ENCODE measurements at places on chromosomes 2 and 18. TPM values are rescaled to one million over a fixed set of nuclear protein-coding genes. Genes with fewer than 3 reads are reported as not detected.

- DNase-seq = no peak
These were observed 66.1 kb upstream of the SMAD7 start for GRCh38 chr18:49016648-49017539.

GPR17 gene
- polyA plus RNA-seq = 4.8 TPM

GRCh38 chr2:176130957-176131847 lies 1.7 kb downstream of the HOXD8 start:
- DNase-seq = no peak

CYP20A1 gene
- polyA plus RNA-seq = 20.5 TPM

GRCh38 chr2:238060542-238061314 lies at the start of gene SCLY:
SCLY (plus strand) TSS chr2:238061001; CDS start chr2:238061055, 54 bp downstream.
- peak; percentile 90 for DNase-seq

EIF5B gene
- polyA plus RNA-seq = 69.3 TPM

ANKRD30BL gene
- 1.4 TPM for polyA plus RNA-seq

FZD7 gene
- 66.5 TPM for polyA plus RNA-seq

TLX2 gene
- polyA plus RNA-seq = 0.13 TPM

DNA sequence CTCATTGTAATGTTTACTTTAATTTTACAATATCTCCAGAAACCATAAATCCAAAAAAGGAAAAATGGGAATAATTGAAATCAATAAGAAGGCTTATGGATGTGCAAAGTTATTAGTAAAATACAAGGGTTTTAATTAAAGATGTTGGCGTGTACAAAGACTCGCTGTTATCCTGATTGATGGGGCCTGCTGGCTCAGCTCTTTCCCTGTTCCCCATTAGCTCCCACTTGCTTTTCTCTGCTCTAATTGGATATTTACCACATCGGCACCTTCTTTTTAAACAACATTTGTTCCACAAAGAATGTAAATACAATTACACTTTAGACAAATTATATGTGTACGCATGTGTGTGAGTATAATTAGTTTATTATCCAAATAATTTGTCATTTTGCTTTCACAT lies 796.6 kb downstream of the ERBB4 start:
- DNase-seq = no peak

DNA sequence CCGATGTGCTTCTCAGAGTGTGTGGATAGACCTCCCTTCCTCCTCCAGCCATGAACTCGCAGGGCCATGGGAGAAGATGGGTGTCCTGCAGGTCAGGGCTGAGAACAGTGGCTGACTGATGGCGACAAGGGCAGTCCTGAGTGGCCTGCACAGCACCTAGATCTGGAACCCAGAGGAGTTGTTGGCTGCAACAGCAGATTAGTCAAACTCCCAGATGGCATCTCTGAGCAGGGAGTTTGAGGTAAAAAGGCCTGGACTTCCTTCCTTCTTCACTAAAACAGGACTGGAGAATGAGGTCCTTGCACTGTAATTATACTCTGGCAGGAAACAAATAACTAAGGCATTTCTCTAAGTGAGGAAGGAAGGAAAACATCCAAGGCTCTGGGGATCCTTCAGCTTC lies 160.8 kb downstream of the MYCN start:
- no peak for DNase-seq

DNA sequence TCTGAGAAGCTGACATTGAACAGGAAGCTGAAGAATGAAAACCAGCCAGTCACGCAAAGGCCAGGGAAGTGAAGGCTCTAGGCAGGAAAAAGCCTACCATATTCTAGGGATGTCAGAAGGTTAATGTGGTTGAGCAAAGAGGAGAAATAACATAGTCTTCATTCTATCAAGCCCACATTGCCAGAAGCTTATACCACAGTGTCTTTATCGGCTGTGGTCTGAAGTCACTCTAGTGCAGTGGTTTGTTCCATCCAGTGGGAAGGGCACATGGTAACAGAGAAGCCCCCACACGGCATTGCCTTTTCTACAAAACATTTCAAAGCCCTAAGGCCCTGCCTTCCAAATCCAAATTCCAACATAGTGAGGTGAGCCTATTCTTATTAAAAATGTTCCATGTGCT lies 311.3 kb downstream of the TNS1 start:
- no peak for DNase-seq

DNA sequence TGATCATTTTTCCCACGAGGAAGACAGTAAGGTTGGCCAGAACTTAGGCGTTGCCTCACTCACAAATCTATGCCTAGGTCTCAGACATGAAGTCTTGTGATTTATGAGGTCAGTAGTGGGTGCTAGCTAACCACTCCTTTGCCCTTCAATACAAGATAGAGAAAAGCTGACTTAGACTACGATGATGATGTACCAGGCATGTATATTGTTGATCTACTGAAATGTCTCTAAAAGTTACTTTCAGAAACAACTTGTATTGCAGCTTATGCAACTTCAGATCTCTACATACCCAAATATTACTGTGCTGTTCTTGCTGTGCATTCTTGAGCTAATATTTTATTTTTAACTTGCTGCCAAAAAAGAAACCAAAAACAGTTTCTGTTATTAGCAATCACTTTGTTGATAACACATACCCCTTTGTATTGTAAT lies 30.6 kb downstream of the MAPRE2 start:
- no peak for DNase-seq

GRCh38 chr2:55134316-55134706 lies 84.1 kb upstream of the RTN4 start:
- no peak for DNase-seq

DNA sequence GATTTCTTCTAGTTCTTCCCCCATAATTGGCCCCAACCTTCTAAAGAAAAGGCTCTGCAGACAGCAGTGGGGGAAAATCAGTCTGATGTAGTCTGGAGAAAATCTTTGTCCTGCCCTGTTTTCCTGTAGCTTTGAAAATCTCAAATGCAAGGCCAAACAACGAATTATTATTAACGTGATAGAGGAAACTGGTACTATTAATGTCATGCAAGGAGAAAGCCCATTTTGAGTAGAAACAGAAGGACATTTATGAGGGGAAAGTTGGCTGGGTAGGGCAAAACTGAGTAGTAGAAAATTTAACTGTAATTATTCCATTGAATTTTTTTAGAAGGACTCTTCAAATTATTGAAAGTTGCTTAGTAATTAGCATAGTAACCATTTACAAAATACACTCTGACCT lies 98.8 kb downstream of the FMNL2 start:
- DNase-seq = no peak

GRCh38 chr2:4139316-4139715 lies 435.9 kb downstream of the DCDC2C start:
- no peak for DNase-seq

DNA sequence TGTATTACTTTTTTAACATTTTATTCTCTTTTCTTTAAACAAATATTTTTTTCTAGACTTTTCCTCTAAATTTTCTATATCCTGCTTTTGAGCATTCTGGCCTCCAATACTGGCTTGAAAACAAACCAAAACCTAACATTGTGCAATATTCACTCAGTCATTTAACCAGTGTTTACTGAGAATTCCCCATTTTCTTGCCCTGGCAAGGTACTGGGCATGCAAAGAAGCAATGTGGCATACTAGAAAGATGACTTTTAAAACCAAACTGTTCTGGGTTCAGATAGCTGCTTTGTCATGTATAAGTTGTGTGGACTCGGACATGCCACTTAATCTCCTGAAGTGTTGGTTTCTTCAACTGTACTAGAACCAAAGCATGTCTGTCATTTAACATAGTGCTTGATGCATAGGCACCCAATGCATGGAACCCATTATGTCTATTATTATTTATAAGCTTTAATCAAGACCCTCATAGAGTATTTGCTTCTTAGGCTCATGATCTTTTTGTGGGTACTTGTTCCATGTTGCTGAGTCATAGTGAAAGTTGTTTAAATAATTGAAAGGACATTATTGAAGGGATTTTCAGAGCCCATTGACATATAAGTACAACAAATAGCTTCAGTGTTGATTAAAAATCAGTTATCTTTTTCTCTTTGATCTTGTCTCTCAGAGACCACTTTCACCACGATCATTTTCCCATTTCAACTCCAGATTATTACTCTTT lies 185.4 kb upstream of the OSR1 start:
- DNase-seq = no peak

MYO5B gene
- 23.8 TPM for polyA plus RNA-seq

DNA sequence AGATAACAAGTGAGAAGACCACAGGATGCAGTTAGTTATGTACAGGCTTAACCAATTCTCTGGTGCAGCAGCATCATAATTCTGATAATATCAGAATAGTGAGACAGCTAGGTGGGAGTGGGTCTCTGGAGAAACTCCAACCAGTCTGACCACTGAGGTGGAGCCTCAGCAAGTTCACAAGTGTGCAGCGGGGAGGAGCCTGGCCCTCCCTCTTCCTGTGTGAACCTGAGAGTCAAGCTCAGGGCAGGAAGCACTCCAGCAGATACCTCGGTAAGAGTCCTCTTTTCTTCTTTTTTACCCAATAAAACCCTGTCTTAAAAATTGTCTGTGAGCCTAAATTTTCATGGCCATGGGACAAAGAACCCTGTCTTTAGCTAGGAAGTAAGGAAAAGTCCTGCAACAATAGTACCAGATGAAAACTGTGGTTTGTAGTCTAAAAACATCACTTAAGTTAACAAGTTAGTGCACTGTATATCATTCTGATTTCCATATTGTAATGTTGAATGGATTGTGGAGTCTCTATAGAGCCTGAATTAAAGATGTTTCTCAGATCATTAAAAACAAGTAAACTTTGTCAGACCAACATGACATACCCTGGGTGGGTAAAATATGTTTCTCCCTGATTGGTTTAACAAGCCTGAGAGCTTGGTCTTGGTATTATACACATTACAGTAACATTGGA lies 370.8 kb downstream of the TMEM182 start:
- DNase-seq = no peak

DNA sequence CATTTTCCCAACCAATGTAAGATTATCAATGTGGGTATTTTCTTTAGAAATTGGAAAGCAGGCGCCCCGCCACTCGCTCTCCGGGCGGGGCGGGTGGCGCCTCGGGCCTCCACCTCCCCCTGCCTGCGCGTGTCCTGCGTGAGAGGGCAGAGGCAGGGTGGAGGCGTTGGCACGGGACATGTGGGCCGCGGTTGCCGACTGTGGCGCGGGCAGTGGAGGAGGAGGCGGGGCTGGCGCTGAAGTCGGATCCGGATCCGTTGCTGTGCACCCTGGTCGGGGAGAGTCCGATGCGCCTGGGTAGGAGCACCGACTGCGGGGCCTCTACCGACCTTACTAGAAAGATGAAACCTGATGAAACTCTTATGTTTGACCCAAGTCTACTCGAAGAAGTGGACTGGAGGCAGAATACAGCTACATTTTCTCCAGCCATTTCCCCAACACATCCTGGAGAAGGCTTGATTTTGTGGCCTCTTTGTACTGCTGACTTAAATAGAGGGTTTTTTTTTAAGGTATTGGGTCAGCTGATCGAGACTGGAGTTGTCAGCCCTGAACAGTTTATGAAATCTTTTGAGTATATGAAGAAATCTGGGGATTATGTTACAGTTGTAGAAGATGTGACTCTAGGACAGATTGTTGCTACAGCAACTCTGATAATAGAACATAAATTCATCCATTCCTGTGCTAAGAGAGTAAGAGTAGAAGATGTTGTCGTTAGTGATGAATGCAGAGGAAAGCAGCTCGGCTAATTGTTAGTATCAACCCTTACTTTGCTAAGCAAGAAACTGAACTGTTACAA lies 37.9 kb downstream of the PMS1 start:
- no peak for DNase-seq

CELF4 gene
- polyA plus RNA-seq = 4.9 TPM

- DNase-seq = no peak
These were observed 78.2 kb upstream of the GALNT3 start for GRCh38 chr2:165872101-165872791.

GRHL1 gene
- 7.0 TPM for polyA plus RNA-seq

ANKRD62 gene
- 0.08 TPM for polyA plus RNA-seq

MAT2A gene
- polyA plus RNA-seq = 434 TPM

- peak; percentile 42 for DNase-seq
These were observed 97.2 kb downstream of the AGPS start for GRCh38 chr2:177489719-177490301.

NETO1 gene
- polyA plus RNA-seq = 1.0 TPM

- no peak for DNase-seq
These were observed 37.8 kb upstream of the MRPL19 start for GRCh38 chr2:75608684-75609333.

MBP gene
- polyA plus RNA-seq = 22.6 TPM

GALNT13 gene
- polyA plus RNA-seq = 1.9 TPM

DNA sequence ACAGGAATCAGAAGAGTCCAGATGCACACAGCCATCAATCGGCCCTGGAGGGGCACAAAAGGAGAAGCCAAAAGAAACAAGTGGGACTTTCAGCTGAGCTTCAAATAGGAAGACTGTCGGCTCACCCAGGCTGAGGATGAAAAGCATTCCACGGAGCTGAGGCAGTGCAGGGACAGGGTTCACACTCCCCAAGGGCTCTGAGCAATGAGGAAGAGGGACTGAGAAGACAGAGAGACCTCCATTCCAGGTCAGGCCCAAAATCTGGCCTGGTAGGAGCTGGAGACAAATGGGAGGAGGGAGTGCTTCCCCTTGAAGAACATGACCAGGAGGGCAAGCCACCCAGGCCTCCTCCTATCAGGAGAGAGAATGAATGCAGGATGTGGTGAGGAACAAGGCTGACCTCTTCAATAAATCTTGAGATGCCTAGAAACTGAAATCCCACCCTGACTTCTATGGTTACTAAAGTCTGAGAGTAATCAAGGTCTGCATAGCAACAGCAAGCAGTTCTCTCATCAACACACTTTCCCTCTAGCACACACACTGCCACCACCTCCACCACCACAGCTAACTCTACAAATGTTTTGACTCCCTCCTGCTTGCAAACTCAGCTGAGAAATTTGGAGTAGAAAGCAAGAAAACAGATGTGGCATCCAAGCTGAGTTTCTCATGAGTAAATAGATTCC lies 434.4 kb downstream of the TNS1 start:
- peak; percentile 45 for DNase-seq

DNA sequence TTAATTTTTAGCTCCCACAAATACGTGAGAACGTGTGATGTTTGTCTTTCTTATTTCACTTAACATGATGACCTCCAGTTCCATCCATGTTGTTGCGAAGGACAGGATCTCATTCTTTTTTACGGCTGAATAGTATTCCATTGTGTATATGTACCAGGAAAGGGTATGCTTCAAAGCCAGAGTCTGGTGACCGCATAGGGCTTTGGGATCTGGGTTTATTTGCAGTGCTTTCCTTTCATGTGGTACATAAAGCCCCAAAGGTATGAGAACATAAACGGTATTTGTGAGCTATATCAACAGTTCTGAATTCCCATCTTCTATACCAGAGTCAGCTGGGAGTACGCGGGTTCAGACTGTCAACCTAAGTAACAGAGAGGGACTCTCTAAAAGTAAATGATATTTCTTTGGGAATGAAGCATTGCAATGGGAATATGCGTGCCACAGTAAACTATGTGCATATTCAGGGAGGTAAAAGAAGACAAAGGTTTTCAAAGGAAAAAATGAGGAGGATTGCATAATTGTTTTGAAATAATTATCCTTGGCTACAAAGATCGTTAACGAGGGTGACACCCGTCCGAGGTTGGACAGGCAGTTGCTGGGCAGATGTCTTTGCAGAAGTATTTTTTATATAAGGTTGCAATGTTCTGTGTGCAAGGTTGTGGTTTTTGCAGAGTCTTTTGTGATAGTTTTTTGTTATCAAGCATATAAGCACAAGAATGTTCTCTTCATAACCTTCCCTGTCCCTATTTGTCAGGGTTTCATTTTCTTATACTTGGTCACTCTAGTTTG lies 24.4 kb downstream of the CRYGD start:
- no peak for DNase-seq

LYG2 gene
- 0.44 TPM for polyA plus RNA-seq

- DNase-seq = no peak
These were observed 233.4 kb downstream of the SOCS6 start for GRCh38 chr18:70522183-70522680.

- no peak for DNase-seq
These were observed 73.7 kb downstream of the DNER start for GRCh38 chr2:229640636-229641035.

GRCh38 chr2:223501641-223502040 lies 100.5 kb downstream of the SCG2 start:
- no peak for DNase-seq

- DNase-seq = no peak
These were observed 411.7 kb upstream of the MYT1L start for GRCh38 chr2:2742726-2743125.
